Activated T-cell treated with anti-CD3 and anti-CD28 coated beads, Interleukin-2, amount 50 U/mL, for 72 hours (primary cell): ENCODE measurements at places on chromosomes 4 and X.
A peak's percentile ranks its signal among the peaks of the same experiment; 100 is the strongest.

DNA sequence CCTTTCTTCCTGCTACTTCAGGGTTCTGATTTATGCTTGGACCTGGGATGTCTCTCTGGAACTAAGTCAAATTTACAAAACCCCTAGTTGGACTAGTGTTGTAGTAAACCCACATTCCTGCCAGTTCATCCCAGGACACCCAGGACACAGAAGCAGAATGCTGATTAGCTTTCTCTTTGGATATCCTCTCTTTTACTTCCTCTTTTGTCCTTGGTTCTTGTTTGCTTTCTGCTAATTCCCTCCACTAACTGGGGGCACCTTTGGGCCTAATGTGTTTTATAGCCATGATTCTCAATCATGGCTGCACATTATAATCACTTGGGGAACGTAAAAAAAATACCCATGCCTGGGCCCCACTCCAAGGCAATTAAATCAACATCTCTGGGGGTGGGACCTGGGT, 42.5 kb downstream of the LANCL3 start:
- H3K27me3 ChIP-seq: peaks cover 5% of the 10 kb centered on the region
- DNase-seq: no peak
- H3K27ac ChIP-seq: no peak overlapping the region
- no peaks in the 10 kb centered on the region for H3K4me1 ChIP-seq
- no peaks in the 10 kb centered on the region for H3K36me3 ChIP-seq

DNA sequence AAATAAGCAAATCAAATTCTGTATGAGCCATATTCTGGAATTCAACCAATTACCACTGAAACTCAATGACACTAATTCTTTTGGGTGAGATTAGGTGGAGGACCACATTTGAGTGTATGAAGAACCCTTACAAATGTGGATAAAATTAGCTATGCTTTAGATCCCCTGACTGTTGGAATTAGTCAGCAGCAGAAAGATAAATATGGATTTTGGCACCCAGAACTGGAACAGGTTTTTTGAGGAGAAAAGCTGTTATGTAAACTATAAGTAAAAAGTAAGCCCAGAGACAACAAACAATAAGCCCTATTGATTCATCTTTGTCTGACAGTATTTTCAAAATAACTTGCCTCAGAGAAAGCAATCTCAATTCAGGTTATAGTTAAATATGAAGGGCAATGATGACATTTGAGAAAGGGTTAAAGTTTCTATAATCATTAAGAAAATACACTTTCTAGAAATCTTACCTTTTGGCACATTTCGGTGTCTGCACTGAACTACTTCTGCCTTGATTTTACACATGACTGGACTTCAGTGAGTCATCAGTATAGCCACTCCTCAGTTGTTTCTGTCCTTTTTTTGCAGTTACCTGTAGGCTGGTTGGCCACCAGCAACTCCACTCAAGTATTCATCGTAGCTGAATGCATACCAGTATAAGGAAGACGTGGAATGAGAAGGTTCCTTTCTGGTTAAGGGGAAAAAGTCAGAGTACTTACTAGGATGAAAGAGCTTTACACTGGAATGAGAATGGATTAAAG, 80.0 kb downstream of the KCTD8 start:
- H3K36me3 ChIP-seq: no peaks in the 10 kb centered on the region
- no peak overlapping the region for H3K4me3 ChIP-seq
- no peaks in the 10 kb centered on the region for H3K4me1 ChIP-seq
- H3K27me3 ChIP-seq: no peaks in the 10 kb centered on the region

DNA sequence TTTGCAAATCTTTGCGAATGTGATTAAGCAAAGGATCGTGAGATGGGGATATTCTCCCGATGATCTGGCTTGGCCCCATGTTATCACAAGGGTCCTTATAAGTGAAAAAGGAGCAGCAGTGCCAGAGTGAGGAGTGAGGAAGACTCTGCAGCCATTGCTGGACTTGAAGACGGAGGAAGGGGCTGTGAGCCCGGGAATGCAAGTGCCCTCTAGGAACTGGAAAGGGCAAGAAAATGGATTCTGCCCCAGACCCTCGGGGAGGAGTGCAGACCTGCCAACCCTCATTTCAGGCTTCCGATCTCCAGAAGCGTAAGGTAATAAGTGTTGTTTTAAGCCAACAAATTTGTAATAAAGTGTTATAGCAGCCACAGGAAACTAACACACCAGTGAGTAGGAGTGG, 76.3 kb downstream of the EVC start:
- H3K36me3 ChIP-seq: no peaks in the 10 kb centered on the region
- no peak overlapping the region for H3K27ac ChIP-seq
- no peak overlapping the region for H3K4me3 ChIP-seq
- DNase-seq: no peak

GRCh38 chr4:109359040-109359646, 56.7 kb upstream of the COL25A1 start:
- H3K36me3 ChIP-seq: no peaks in the 10 kb centered on the region
- H3K27me3 ChIP-seq: peaks cover 28% of the 10 kb centered on the region
- H3K27ac ChIP-seq: peak overlapping the region; percentile 26
- peak overlapping the region; percentile 59 for H3K4me3 ChIP-seq
- peaks cover 22% of the 10 kb centered on the region for H3K4me1 ChIP-seq
- peak; percentile 12 for DNase-seq

GRCh38 chr4:161010227-161010626, 1153.6 kb downstream of the FSTL5 start:
- no peaks in the 10 kb centered on the region for H3K4me1 ChIP-seq
- no peaks in the 10 kb centered on the region for H3K36me3 ChIP-seq
- DNase-seq: no peak
- no peak overlapping the region for H3K4me3 ChIP-seq
- no peak overlapping the region for H3K27ac ChIP-seq

DNA sequence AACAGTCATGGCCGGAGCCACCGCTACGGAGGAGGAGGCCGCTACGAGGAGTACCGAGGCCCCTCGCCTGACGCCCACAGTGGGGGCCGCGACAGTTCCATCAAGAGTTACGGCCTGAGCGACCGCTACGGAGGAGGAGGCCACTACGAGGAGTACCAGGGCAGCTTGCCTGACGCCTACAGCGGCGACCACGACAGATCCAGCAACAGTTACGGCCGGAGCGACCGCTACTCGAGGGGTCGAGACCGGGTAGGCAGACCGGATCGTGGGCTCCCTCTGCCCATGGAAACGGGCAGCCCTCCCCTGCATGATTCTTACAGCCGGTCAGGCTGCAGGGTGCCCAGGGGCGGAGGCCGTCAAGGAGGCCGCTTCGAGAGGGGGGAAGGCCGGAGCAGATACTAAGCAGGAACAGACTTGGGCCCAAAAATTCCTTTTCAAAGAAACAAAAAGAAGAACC, 3.1 kb downstream of the RBMXL3 start:
- no peak overlapping the region for H3K4me3 ChIP-seq
- H3K27me3 ChIP-seq: no peaks in the 10 kb centered on the region
- no peak for DNase-seq

DNA sequence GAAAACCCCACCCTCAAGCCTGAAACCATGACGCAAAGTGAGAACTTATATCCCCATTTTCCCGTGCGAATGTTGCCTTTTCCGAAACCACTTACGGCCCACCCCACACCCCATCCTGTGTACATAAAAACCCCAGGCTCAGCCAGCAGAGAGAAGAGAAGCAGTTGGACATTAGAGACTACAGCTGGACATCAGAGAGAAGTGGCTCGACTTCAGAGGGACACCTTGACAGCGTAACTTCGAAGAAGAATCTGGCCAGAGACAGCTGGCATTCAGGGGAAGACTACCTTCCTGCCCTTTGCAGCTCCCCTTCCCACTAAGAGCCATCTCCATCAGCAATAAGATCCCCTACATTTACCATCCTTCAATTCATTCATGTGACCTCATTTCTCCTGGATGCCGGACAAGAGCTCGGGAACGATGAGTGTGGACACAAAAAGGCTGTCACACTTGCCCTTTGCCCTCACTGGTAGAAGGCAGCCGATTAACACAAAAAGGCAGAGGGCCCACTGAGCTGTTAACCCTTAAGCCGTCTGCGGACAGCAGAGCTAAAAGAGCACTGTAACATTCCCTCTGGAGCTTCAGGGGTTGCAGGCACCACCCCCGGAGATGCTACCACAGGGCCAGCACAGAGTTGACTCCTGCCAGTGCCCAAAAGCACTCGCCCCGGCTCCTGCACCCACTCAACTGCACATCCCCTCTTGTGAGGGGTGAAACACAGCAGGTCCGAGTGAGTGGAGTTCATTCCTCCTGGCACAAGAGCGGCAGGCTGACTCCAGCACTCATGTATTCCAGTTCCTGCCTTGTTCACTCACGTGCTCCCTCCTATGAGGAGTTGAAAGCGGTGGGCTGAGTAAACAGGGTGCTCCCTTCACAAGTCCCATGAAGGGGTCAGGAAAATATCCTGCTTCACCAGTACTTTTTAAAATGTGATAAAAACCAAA, 7.5 kb downstream of the CHM start:
- H3K4me3 ChIP-seq: no peak overlapping the region
- no peaks in the 10 kb centered on the region for H3K27me3 ChIP-seq
- DNase-seq: no peak
- H3K4me1 ChIP-seq: peaks cover 24% of the 10 kb centered on the region
- H3K36me3 ChIP-seq: no peaks in the 10 kb centered on the region
- no peak overlapping the region for H3K27ac ChIP-seq

- H3K27me3 ChIP-seq: peaks cover 39% of the 10 kb centered on the region
- no peaks in the 10 kb centered on the region for H3K4me1 ChIP-seq
- H3K4me3 ChIP-seq: no peak overlapping the region
- no peak for DNase-seq
- no peak overlapping the region for H3K27ac ChIP-seq
Measured at GRCh38 chrX:44415639-44416386, 72.3 kb upstream of the EFHC2 start.

GRCh38 chr4:22356987-22357596, 158.8 kb downstream of the ADGRA3 start:
- no peak overlapping the region for H3K4me3 ChIP-seq
- H3K27me3 ChIP-seq: no peaks in the 10 kb centered on the region
- H3K36me3 ChIP-seq: no peaks in the 10 kb centered on the region
- H3K4me1 ChIP-seq: no peaks in the 10 kb centered on the region

GRCh38 chr4:105306158-105306781, 159.6 kb downstream of the TET2 start:
- H3K36me3 ChIP-seq: peaks cover 53% of the 10 kb centered on the region
- peak overlapping the region; percentile 98 for H3K27ac ChIP-seq
- H3K4me3 ChIP-seq: peak overlapping the region; percentile 64
- H3K4me1 ChIP-seq: peaks cover 29% of the 10 kb centered on the region
- H3K27me3 ChIP-seq: no peaks in the 10 kb centered on the region
- DNase-seq: peak; percentile 71

GRCh38 chrX:6292599-6292998, 63.9 kb upstream of the NLGN4X start:
- no peak overlapping the region for H3K4me3 ChIP-seq
- H3K27me3 ChIP-seq: no peaks in the 10 kb centered on the region
- no peaks in the 10 kb centered on the region for H3K36me3 ChIP-seq
- H3K27ac ChIP-seq: no peak overlapping the region
- H3K4me1 ChIP-seq: no peaks in the 10 kb centered on the region

GRCh38 chr4:40405193-40405592, 70.1 kb downstream of the CHRNA9 start:
- H3K36me3 ChIP-seq: peaks cover 15% of the 10 kb centered on the region
- H3K27me3 ChIP-seq: no peaks in the 10 kb centered on the region
- H3K4me3 ChIP-seq: no peak overlapping the region
- H3K27ac ChIP-seq: no peak overlapping the region

GRCh38 chr4:64889906-64890610, 480.8 kb upstream of the TECRL start:
- H3K27ac ChIP-seq: no peak overlapping the region
- H3K4me1 ChIP-seq: no peaks in the 10 kb centered on the region
- no peaks in the 10 kb centered on the region for H3K36me3 ChIP-seq
- DNase-seq: no peak

DNA sequence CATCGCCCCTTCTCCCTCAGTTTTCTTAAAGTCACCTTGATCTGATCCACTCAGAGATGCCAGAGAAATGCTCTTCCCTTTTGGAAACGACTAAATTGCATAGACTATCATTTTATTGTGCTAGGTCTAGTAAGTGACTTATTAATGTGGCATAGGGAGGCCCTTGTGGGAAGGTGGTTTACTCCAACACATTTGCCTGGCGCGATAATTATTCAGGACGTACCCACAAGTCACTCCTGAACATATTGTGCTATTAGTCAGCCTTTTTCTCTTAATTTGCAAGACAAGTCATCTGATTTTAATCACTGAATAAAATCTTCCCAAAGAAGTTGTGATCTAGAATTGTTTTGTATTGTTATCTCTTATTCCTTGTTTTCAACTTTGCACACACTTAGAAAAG, 7.6 kb downstream of the ENPEP start:
- no peak overlapping the region for H3K4me3 ChIP-seq
- H3K27me3 ChIP-seq: peaks cover 24% of the 10 kb centered on the region
- DNase-seq: no peak
- no peaks in the 10 kb centered on the region for H3K36me3 ChIP-seq
- no peaks in the 10 kb centered on the region for H3K4me1 ChIP-seq
- H3K27ac ChIP-seq: no peak overlapping the region

GRCh38 chr4:172048666-172049065, 235.5 kb downstream of the GALNTL6 start:
- H3K27me3 ChIP-seq: no peaks in the 10 kb centered on the region
- H3K27ac ChIP-seq: no peak overlapping the region
- no peaks in the 10 kb centered on the region for H3K36me3 ChIP-seq
- no peaks in the 10 kb centered on the region for H3K4me1 ChIP-seq

DNA sequence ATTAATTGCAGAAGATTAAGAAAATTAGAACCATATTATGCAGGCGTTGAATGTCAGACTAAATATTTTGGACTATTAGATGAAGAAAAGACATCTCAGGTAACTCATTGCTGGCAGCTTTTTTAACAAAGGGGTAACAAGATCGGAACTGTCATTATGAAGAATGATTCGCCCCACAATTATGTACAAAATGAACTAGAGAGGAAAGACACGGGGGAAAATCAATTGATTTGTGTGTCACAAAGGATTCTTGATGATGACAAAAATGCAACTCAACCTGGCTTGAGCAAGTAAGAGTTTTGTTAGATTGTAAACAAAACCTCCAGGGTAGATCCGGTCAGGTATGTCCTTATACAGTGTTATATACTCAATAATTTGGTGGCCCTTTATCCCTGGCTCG, 12.5 kb upstream of the DCLK2 start:
- peaks cover 18% of the 10 kb centered on the region for H3K27me3 ChIP-seq
- no peaks in the 10 kb centered on the region for H3K4me1 ChIP-seq
- no peak for DNase-seq
- no peaks in the 10 kb centered on the region for H3K36me3 ChIP-seq
- no peak overlapping the region for H3K27ac ChIP-seq

- no peak overlapping the region for H3K4me3 ChIP-seq
- H3K27me3 ChIP-seq: no peaks in the 10 kb centered on the region
- no peaks in the 10 kb centered on the region for H3K36me3 ChIP-seq
- H3K27ac ChIP-seq: no peak overlapping the region
- no peaks in the 10 kb centered on the region for H3K4me1 ChIP-seq
- DNase-seq: no peak
Measured at GRCh38 chr4:60750962-60751361, 449.2 kb upstream of the ADGRL3 start.

GRCh38 chr4:181998398-181999295, 244.6 kb upstream of the TENM3 start:
- DNase-seq: no peak
- H3K27ac ChIP-seq: no peak overlapping the region
- H3K4me1 ChIP-seq: no peaks in the 10 kb centered on the region
- no peaks in the 10 kb centered on the region for H3K27me3 ChIP-seq
- no peaks in the 10 kb centered on the region for H3K36me3 ChIP-seq

- peaks cover 59% of the 10 kb centered on the region for H3K4me1 ChIP-seq
- peaks cover 8% of the 10 kb centered on the region for H3K27me3 ChIP-seq
- H3K4me3 ChIP-seq: peak overlapping the region; percentile 68
- H3K27ac ChIP-seq: peak overlapping the region; percentile 96
- DNase-seq: no peak
Measured at GRCh38 chrX:79096145-79096556, 48.3 kb upstream of the GPR174 start.
